ENCODE measurements at places on chromosomes 6 and 20.

DNA sequence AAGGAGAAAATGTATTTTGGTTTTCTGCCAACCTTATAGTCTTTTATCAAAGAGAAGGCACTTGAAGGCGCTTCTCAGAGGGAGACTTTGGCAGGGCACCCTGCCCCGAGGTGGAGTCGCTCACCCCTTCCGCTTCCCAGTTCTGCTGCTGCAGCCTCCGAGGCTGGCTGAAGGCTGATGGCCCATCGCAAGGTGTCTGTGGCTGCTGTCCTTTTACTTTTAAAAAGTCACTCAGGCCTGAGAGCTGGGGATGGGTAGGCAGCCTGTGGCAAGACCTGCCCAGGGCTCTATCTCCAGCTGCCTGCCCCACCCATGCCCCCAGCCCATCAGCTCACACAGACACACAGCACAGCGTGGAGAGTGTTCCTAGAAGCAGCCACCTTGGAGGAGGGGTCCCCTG is 206.6 kb upstream of the CST7 start:
- no peak for DNase-seq

GRCh38 chr6:90508753-90509152 is 78.1 kb downstream of the MAP3K7 start:
- DNase-seq: no peak

- DNase-seq: no peak
These were observed 214.0 kb downstream of the WDR27 start for GRCh38 chr6:169487579-169488436.

DNA sequence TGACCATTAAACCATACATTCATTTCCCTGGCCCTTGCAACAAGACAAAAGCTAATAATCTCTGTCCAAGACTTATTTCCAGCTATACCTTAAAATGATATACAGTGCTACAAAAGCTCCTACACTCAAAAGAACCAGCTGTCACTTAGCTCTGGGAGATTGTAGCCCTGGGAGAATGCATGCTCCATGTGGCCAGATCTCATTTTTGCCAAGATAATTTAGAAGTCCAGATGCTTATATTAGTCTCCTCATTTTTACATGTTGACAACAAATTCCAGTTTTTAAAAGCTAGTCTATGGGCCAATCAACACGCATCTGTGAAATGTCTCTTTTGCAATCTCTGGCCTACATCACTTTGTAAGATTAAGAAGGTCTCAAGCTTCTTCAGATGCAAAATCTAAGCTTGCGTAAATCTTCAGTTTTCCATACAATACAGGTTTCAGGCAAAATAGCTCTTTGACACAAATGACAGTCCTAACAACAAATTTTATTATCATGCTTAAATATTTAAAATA is 27.1 kb downstream of the TASP1 start:
- DNase-seq: no peak

DNA sequence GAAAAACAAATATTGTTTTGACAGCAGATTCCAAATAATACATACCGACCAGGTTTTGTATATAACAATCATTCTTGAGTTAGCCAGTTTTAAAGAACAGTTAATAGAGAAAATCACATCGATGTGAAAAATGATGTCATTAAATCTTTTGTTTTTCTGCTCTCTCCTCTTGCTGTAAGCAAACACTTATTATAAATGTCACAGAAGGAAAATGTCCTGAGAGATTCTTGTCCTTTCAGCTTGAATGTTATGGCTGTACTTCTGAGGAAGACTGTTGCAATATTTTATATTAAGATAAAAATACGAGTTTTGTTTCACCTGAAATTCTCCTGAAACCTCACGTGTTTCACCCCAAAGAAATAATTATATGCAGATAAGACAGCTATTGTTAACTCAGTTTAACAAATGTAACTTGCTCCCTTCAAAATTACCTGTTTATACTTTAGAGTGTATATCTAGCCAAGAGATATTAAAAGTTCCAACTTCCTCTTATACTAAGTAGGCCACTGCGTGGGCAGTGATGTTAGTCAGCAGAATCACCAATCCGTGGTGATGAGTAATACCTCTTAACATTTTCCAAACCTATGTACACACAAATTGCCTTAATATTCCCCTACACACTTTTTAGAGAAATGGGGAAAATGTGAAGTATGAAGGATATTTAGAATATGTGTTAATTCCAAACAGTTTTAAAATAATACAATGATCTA is 1111.4 kb upstream of the CITED2 start:
- DNase-seq: no peak

DNA sequence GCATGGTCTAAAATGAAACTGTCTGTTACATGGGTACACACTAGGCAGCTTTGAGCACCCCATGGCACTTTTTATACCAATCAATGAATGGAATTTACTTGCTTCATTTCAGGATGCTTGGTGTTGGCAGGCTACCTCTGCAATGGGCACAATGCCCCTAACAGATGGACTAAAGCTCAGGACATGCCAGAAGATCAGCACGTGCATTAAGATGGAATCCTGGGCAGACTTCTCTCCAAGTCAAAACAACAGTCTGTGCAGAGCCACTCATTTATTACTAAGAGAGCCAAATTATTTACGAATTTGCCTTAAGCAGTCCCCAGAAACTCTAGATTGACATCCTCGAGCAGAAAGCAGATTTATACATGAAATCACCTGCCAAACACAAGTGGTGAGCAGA is 55.8 kb upstream of the SCML4 start:
- no peak for DNase-seq
